Activated CD8-positive, alpha-beta memory T cell treated with anti-CD3 and anti-CD28 coated beads, Interleukin-2, amount 10 ng/mL, durations not matched to agents 7 days and 5 days (primary cell): ENCODE measurements at places on chromosomes 5 and 9. TPM values are rescaled to one million over a fixed set of nuclear protein-coding genes. Genes with fewer than 3 reads are reported as not detected.

GRCh38 chr9:98248737-98249474 is 6.5 kb downstream of the TBC1D2 start:
- DNase-seq, result no peak
- H3K27me3 ChIP-seq, result no peaks in the 10 kb centered on the region
- H3K4me1 ChIP-seq, result peaks cover 17% of the 10 kb centered on the region
- no peaks in the 10 kb centered on the region for H3K36me3 ChIP-seq

DNA sequence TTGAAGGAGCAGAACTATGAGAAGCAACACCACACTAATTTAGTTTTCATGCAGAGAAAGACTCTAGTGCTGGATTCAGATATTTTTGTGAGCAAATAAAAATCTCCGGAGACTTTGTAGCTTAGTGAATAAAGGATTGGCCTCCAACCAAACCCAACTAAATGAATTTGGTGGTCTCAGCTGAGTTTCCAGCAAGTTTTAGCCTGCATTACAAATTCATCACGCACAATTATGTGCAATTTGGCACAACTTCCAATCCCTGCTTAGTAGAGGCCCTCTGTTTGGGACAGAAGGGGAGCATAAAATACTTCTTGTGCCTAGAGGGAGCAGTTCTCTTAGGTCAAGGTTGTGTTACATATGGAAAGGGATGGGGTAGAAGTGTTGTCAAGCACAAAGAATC is 112.3 kb upstream of the ADAMTSL1 start:
- no peak overlapping the region for H3K4me3 ChIP-seq
- no peak for DNase-seq
- H3K27me3 ChIP-seq, result no peaks in the 10 kb centered on the region
- no peaks in the 10 kb centered on the region for H3K36me3 ChIP-seq
- H3K27ac ChIP-seq, result no peak overlapping the region

DNA sequence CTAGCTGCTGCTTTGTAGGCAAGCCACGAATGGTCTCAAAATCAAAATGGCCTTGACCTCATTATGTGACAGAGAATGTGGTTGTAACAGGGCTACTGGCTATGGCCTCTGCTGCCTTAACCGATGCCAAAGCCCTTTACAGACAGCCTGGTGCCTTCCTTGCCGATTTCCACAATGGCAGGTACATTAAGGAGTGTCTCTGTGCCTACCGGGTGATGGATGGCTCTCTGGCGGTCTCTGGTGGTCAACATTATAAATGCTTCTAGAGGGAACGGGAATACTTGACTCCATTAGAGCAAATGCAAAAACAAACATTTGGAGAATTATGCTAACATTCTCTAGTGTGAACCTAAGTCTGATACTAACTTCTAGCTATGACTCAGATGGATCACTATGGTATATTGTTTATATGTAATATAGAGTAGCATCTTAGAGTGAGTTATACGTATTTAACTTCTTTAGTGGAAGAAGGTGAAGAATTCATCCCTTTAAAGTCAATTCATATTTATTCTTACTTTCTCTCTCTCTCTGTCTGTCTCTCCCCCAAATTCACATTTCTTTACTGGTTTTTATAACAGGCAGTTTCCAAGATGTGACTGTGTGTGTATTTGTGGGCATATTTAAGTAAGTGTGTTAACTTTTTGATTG is 52.5 kb downstream of the RPS23 start:
- H3K27me3 ChIP-seq, result no peaks in the 10 kb centered on the region
- H3K4me1 ChIP-seq, result peaks cover 18% of the 10 kb centered on the region

GRCh38 chr9:87850391-87850790 is 32.3 kb upstream of the SPATA31E1 start:
- peaks cover 3% of the 10 kb centered on the region for H3K27me3 ChIP-seq
- no peaks in the 10 kb centered on the region for H3K4me1 ChIP-seq
- H3K27ac ChIP-seq, result no peak overlapping the region
- no peaks in the 10 kb centered on the region for H3K36me3 ChIP-seq

- H3K4me3 ChIP-seq, result no peak overlapping the region
- H3K36me3 ChIP-seq, result no peaks in the 10 kb centered on the region
- no peaks in the 10 kb centered on the region for H3K27me3 ChIP-seq
- H3K4me1 ChIP-seq, result no peaks in the 10 kb centered on the region
- DNase-seq, result no peak
These were observed 55.4 kb downstream of the BNC2 start for GRCh38 chr9:16815079-16815478.

Gene BAAT
- not detected for total RNA-seq

Gene RLN2
- 2.1 TPM for total RNA-seq

Gene ADAMTSL2
- not detected for total RNA-seq

Gene ACOT12
- not detected for total RNA-seq

Gene ANKRD31
- 0.26 TPM for total RNA-seq
